Body of pancreas (tissue), 4 donors: ENCODE measurements at places on chromosomes 2 and 18. TPM values are rescaled to one million over a fixed set of nuclear protein-coding genes. Genes with fewer than 3 reads are reported as not detected.

DNA sequence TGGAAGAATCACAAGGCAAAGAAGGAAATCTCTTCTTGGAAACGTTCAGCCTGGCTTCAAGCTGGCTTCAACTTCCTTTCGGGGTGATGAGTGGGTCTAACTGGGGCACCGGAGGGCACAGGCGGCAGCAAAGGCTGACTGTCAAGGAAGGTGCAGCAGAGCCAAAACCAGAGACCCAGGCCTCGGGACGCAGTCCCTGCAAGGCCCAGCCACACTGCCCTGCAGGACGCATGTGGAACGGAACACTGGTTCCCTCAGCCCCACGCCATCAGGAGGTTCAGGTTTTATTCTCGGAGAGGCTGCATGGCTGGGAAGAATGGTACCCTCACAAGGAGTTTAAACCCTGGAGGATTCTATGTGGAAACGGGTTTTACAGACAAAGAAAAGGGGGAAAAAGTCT lies 165.5 kb downstream of the HDAC4 start:
- H3K4me1 ChIP-seq: peaks cover 4% of the 10 kb centered on the region
- H3K4me3 ChIP-seq: no peak overlapping the region
- H3K36me3 ChIP-seq: no peaks in the 10 kb centered on the region
- H3K27ac ChIP-seq: no peak overlapping the region

Gene CFAP65
- not detected for total RNA-seq

DNA sequence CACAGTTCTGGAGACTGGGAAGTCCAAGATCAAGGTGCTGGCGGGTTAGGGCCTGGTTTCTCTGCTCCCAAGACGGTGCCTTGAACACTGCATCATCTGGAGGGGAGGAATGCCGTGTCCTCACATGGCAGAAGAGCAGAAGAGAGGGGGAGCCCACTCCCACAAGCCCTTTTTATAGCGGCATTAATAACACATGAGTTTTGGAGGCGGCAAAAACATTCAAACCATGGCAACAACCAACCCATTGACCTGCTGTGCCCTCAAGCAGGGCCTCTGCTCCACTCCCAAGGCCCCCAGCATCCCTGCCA lies 62.0 kb downstream of the SMAD7 start:
- H3K36me3 ChIP-seq: no peaks in the 10 kb centered on the region
- H3K4me3 ChIP-seq: no peak overlapping the region
- peaks cover 8% of the 10 kb centered on the region for H3K4me1 ChIP-seq
- no peak for DNase-seq
- no peak overlapping the region for H3K27ac ChIP-seq
- H3K27me3 ChIP-seq: no peaks in the 10 kb centered on the region

GRCh38 chr2:234533626-234534025 lies 36.7 kb upstream of the ARL4C start:
- H3K4me3 ChIP-seq: no peak overlapping the region
- H3K36me3 ChIP-seq: no peaks in the 10 kb centered on the region
- DNase-seq: no peak
- H3K27me3 ChIP-seq: no peaks in the 10 kb centered on the region
- no peaks in the 10 kb centered on the region for H3K4me1 ChIP-seq
- H3K27ac ChIP-seq: no peak overlapping the region

Gene ABCG8
- total RNA-seq: not detected
